ENCODE measurements at places on chromosomes 6 and 20. TPM values are rescaled to one million over a fixed set of nuclear protein-coding genes. Genes with fewer than 3 reads are reported as not detected.

DNA sequence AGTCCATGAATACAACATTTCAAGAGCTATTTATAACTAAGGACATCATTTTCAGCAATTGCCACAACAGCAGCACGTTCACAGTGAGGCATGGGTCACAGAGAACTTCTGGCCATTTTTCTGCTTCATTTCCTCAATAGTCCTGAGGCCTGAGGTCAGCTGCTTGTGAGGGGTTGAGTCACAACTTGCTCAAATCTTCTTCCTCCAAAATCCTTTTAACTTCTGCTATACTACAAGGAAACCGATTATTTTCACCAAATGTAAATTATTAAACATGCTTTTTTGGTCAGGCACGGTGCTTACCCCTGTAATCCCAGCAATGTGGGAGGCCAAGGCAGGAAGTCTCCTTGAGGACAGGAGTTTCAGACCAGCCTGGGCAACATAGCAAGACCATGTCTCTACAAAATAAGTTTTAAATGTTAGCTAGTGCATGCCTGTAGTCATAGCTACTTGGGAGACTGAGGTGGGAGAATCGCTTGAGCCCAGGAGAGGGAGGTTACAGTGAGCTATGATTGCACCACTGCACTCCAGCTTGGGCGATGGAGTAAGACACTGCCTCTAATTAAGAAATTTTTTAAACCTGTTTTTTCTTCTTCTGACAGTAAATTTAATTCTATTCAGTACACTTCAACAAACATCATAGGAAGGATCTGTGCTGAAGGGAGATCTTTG, 11.1 kb upstream of the SLC16A10 start:
- no peak for DNase-seq

DNA sequence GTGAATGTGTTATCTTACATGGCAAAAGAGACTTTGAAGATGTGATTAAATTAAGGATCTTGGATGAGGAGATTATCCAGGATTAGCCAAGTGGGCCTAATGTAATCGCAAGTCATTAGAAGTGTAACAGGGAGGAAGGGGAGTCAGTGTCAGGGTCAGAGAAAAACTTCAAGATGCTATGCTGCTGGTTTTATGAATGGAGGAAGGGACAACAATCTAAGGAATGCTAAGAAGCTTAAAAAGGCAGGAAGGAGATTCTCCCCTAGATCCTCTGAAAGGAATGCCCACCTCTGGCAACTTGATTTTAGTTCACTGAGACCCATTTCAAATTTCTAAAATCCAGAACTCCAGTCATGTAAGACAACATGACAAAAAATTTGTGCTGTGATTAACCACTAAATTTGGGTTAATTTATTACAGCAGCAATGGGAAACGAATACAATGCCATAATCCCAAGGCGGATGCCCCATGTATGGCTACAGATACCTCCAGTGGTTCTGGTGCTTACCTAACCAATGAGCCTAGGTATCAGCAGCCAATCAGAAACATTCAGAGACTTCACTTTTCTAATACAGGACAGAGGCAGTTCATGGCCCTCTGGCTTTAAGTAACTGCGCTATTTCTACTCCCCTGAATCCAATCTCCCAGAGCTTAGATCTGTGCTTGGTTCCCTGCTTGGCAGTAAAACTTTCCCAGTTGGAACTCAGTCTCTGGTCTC, 3.6 kb upstream of the TAAR8 start:
- no peak for DNase-seq

DNA sequence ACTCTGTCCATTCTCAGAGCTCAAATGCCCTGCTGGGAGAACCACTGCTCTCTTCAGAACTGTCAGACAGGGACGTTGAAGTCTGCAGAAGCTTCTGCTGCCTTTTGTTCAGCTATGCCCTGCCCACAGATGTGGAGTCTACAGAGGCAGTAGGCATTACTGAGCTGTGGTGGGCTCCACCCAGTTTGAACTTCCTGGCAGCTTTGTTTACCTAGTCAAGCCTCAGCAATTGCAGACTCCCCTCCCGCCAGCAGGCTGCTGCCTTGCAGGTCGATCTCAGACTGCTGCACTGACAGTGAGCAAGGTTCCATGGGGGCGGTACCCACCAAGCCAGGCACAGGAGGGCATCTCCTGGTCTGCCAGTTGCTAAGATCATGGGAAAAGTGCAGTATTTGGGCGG, 21.8 kb upstream of the UFL1 start:
- DNase-seq = no peak

DNA sequence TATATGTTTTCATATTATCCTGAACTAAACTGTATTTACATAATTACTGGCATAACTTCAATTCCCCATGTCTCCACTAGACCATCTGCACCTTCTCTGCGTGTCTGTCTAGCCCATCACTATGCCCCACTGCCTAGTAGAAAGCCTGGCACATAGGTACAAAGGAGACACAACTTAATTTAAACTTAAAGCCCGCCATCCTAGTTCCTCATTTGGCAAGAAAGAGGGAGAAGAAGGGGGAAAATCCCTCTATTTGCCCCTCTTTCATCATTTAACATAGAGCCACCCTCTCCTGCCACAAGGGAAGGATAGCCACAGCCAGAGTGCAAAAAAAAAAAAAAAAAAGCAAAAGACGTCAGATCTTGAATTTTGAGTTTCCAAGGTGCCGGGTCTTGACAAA, 1.8 kb downstream of the PKIG start:
- DNase-seq = no peak

- peak; percentile 20 for DNase-seq
These were observed 26.3 kb downstream of the FLRT3 start for GRCh38 chr20:14310977-14311627.

DNA sequence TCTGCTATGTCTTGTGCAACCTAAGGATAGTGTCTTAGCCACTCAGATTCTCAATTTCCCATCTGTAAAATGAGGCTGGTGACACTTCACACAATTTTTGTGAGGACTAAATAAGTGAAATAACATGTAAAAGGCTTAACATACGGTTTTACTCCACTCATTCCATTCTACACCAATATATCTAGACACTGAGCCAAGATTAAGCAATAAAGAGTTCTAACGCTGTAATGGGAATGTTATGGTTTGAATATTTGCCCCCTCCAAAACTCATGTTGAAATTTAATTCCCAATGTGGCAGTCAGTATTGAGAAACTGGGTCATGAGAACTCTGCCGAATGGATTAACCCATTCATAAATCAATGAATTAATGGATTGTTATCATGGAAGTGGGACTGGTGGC, 301.0 kb downstream of the HACE1 start:
- DNase-seq = no peak

- no peak for DNase-seq
These were observed 53.2 kb downstream of the GINS1 start for GRCh38 chr20:25460566-25461280.

GRCh38 chr6:7919871-7920270, 9.3 kb upstream of the TXNDC5 start:
- DNase-seq = no peak

GRCh38 chr6:163554663-163555062, 140.1 kb downstream of the QKI start:
- DNase-seq = peak; percentile 70

DNA sequence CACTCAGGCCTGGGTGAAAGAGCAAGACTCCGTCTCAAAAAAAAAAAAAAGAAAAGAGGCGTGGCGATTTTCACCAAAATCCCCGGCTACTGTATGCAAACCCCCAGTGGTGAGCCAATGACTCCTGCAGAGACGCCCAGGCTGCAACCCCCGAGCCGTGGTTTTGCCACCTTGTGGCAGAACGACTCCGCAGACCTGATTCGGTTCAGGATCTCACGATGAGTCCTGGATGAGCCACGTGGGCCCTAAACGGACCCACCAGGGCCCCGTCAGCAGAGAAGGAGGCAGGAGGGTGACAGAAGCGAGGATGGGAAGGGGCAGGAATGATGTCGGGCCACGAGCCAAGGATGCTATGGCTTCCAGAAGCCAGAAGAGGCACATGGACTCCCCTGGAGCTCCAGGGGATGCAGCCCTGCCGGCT, 42.5 kb downstream of the SLC2A4RG start:
- DNase-seq = no peak

DNA sequence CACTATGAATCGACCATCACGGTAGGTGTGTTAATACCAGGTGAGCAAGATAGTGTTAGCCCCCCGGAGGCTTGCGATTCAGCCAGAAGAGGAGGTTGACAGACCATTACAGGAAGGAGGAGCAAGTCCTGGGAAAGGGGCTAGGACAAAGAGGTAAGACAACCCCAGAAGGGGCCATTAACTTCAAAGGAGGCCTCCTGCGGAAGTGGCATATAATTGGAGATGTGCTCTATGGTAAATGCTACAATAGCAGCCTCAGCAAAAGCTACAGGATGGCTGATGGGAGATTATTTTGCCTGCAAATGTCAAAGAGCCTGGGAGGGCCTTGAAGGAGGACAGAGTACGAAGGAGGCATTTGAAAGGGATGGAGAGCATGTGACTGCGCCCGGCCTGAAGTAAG, 108.6 kb upstream of the CITED2 start:
- no peak for DNase-seq

- DNase-seq = peak; percentile 11
These were observed 144.7 kb downstream of the TASP1 start for GRCh38 chr20:13494019-13494418.

DNA sequence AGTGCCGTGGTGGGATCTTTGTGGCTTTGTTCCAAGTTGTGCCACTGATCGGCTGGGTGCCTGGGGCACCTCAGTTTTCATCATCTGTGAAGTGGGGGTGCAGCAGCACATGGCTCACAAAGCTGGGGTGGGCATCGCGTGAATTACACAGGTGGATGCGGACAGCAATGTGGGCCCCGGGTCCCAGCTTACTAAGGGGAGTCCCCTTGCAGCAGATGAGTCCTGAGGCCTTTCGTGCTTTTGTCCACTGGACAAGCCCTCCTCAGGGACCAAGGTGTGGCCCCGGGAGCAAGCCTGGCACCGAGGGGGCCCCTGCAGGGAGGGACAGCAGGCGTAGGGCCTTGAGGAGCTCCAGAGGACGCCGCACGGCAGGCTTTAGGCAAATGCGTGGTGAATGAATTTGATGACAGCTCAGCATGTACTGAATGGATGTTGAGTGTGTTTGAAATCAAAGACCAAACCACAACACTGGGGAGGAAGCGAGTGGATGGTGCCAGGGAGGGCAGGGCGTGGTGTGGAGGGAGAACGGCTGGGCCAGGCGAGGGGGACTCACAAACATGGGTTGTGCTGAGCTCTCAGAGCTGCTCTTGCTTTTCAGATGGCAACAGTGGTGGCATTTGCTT, 53.2 kb downstream of the IRF4 start:
- no peak for DNase-seq

DNA sequence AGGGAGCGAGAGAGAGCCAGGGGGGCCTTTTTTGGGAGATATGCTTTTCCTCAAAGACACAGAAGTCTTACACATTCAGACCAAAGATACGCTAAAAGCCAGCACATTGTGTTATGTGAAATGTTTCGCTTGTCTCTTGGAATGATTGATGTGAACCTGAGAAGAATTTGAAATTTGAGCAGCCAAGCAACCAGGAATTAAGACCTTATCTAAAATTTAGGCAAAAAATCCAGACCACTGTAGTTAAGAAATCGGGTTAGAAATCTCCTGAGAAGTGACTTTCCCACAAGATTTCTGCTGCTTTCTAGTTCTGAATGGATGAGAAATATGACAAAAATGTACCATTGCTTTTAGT, 223.2 kb upstream of the GMDS start:
- no peak for DNase-seq

DNA sequence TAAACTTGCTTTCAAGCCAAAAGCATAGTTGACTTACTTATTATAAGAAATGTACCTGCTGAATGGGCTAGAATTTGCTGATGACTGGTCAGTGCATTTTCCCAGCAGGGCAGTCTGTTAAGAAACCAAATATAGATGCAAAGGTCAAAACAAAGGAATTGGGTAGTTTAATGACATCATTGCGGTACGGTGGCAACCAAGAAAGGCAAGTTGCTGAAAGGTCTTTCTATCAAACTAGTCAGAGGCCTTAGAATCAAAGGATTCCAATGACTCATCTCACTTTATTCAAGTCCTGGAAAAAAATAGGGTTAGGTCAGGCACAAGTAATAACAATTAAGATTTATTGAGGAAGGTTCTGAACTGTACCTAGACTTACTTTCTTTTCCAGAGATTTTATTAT, 76.4 kb downstream of the KIZ start:
- peak; percentile 24 for DNase-seq

DNA sequence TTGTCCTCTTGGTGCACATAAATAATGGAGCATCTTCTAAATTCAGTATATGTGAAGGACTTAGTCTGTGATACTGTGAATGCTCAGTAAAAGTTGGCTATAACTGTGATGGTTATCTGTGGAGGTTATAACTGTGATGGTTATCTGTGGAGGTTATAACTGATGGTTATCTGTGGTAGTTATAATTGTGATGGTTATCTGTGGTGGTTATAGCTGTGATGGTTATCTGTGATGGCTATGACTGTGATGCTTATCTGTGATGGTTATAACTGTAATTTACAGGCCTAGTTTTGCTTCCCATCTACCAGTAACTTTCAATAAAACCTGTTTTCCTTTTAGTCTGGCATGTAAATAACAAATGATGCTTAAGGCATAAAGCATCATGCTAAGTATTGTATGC, 16.5 kb downstream of the PTK7 start:
- DNase-seq = no peak

GRCh38 chr6:113143206-113143605, 713.9 kb upstream of the MARCKS start:
- no peak for DNase-seq

- DNase-seq = peak; percentile 94
These were observed 139.0 kb downstream of the PXDC1 start for GRCh38 chr6:3612341-3613041.

GRCh38 chr6:165950316-165950715, 217.3 kb downstream of the TBXT start:
- DNase-seq = no peak

DNA sequence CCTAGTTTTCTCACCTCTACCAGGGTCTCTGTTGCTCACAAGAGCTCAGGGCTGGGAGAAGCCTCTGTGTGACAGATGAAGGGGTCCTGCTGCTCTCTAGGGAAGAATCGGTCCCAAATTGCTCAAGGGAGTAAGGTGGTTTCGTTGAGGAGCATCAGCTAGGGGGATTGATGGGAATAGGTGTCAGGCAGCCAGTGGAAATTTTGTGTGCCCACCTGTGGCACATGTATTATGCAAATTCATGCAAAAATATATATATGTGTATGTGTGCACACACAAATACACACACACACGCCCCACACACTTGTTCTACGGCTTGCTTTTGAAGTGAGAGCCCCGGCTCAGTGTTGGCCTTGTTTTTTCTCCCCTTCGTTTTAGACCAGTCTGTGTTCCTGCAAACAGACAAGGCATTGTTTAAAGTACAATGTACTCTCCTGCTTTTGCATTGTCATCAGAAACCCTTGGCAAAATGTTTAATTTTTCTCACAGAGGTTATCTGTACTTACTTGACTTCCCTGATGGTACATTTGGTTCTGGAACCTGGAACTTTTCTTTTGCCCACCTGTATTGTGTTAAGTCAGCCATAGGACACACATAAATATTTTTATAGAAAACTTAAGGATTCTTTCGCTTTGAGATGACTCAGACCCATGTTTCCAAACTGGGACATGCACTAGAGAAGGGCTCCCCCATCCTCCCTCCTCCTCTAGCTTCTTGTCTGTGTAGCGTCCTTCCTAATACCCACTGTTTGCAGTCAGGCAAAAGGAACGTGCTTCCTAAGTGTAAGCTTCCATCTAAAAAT, 26.7 kb downstream of the FOXO3 start:
- DNase-seq = peak; percentile 82

The AK9 gene
- total RNA-seq = 1.2 TPM

The SALL4 gene
- total RNA-seq = not detected

The HLA-DQB1 gene
- not detected for total RNA-seq

The HCRTR2 gene
- total RNA-seq = not detected
